Ovary (tissue), 10 donors: ENCODE measurements at places on chromosomes 2 and 18.

GRCh38 chr2:173058097-173058496, 17.5 kb upstream of the MAP3K20 start:
- H3K36me3 ChIP-seq, result no peaks in the 10 kb centered on the region
- H3K27me3 ChIP-seq, result no peaks in the 10 kb centered on the region
- no peak overlapping the region for H3K4me3 ChIP-seq
- no peak overlapping the region for H3K27ac ChIP-seq

GRCh38 chr18:10209302-10209701, 245.1 kb upstream of the APCDD1 start:
- no peaks in the 10 kb centered on the region for H3K27me3 ChIP-seq
- H3K36me3 ChIP-seq, result no peaks in the 10 kb centered on the region
- H3K27ac ChIP-seq, result no peak overlapping the region
- DNase-seq, result no peak
- no peaks in the 10 kb centered on the region for H3K4me1 ChIP-seq

- no peaks in the 10 kb centered on the region for H3K4me1 ChIP-seq
- no peaks in the 10 kb centered on the region for H3K27me3 ChIP-seq
- H3K27ac ChIP-seq, result no peak overlapping the region
Observed at GRCh38 chr2:173404841-173405750, 50.4 kb downstream of the CDCA7 start.

GRCh38 chr2:157938556-157938955, 62.4 kb upstream of the ACVR1 start:
- no peak overlapping the region for H3K4me3 ChIP-seq
- no peak overlapping the region for H3K27ac ChIP-seq
- H3K36me3 ChIP-seq, result no peaks in the 10 kb centered on the region
- DNase-seq, result no peak
- H3K27me3 ChIP-seq, result no peaks in the 10 kb centered on the region
- no peaks in the 10 kb centered on the region for H3K4me1 ChIP-seq

GRCh38 chr2:122977580-122977979, 1047.5 kb upstream of the CNTNAP5 start:
- no peaks in the 10 kb centered on the region for H3K4me1 ChIP-seq
- H3K36me3 ChIP-seq, result no peaks in the 10 kb centered on the region
- H3K27ac ChIP-seq, result no peak overlapping the region
- DNase-seq, result no peak
- no peaks in the 10 kb centered on the region for H3K27me3 ChIP-seq

- H3K27me3 ChIP-seq, result no peaks in the 10 kb centered on the region
- H3K27ac ChIP-seq, result no peak overlapping the region
- H3K4me1 ChIP-seq, result peaks cover 2% of the 10 kb centered on the region
- DNase-seq, result no peak
- H3K36me3 ChIP-seq, result no peaks in the 10 kb centered on the region
Observed at GRCh38 chr2:27351802-27352598, 4.6 kb downstream of the GTF3C2 start.

DNA sequence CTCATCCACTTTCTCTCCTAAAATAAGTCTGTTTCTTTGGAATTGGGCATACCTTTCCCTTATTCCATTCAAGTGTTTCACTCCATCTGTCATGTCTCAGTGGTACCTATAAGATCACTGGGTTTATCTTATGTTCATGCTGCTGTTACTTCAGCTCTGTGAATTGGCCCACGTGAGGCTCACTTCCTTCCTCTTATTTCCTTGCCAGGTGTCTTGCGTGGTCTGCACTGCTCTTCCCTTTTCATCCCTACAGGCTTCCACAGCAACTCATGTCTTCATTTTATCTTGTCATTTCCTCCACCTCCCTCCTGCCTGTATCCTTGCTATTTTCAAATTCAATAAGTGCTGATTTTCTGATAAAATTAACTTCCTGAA, 159.1 kb upstream of the ALPP start:
- no peaks in the 10 kb centered on the region for H3K4me1 ChIP-seq
- H3K4me3 ChIP-seq, result no peak overlapping the region
- no peak overlapping the region for H3K27ac ChIP-seq
- H3K27me3 ChIP-seq, result no peaks in the 10 kb centered on the region
- DNase-seq, result no peak

GRCh38 chr2:143889216-143889615, 630.7 kb downstream of the ZEB2 start:
- H3K27ac ChIP-seq, result no peak overlapping the region
- no peak for DNase-seq
- no peaks in the 10 kb centered on the region for H3K4me1 ChIP-seq
- no peaks in the 10 kb centered on the region for H3K36me3 ChIP-seq

DNA sequence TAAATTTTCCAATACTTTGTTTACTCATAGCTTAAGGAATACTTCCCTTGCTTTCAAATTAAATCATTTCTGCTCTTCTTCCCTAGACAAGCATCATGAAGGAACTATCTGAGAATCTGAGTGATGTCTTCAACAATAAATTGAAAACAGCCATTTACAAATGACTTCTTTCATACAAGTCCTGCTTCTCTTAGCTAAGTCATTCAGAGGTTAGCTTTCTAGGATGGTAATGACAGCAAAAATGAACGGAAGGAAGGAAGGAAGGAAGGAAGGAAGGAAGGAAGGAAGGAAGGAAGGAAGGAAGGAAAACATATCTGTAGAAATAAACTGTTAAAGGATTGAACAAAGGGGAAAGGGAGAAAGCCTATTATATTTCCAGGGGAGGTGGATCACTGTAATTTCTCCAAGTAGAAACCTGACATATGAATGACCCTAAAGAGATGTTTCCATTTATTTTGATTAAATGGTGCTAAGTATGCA, 335.0 kb upstream of the KYNU start:
- no peaks in the 10 kb centered on the region for H3K27me3 ChIP-seq
- no peaks in the 10 kb centered on the region for H3K4me1 ChIP-seq
- no peaks in the 10 kb centered on the region for H3K36me3 ChIP-seq
- DNase-seq, result no peak
- no peak overlapping the region for H3K27ac ChIP-seq
- H3K4me3 ChIP-seq, result no peak overlapping the region
